ENCODE measurements at places on chromosomes 4 and X. TPM values are rescaled to one million over a fixed set of nuclear protein-coding genes. Genes with fewer than 3 reads are reported as not detected.

- DNase-seq: peak; percentile 86
- H3K36me3 ChIP-seq: no peaks in the 10 kb centered on the region
- no peaks in the 10 kb centered on the region for H3K27me3 ChIP-seq
- no peak overlapping the region for H3K4me3 ChIP-seq
- no peak overlapping the region for H3K27ac ChIP-seq
Measured at GRCh38 chr4:77450006-77450405, 155.6 kb upstream of the CXCL13 start.

DNA sequence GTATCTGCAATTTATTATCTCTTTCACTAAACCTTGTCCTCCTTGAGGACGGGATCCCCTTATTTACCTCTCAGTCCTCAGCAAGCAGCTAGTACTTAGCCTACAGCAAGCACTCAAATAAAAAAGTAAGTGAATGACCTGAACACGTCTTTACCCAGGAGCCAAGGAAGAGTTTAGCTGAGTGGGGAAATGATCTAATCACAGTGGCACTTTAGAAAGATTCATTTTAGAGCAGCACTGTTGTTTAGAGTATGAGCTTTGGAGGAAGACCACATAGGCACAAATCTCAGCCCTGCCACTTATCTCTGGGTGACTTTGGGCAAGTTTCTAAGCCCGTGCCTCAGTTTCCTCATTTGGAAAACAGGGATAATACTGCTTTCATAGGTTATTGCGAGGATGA lies 2.7 kb downstream of the FAM120C start:
- DNase-seq: no peak
- H3K4me1 ChIP-seq: no peaks in the 10 kb centered on the region

DNA sequence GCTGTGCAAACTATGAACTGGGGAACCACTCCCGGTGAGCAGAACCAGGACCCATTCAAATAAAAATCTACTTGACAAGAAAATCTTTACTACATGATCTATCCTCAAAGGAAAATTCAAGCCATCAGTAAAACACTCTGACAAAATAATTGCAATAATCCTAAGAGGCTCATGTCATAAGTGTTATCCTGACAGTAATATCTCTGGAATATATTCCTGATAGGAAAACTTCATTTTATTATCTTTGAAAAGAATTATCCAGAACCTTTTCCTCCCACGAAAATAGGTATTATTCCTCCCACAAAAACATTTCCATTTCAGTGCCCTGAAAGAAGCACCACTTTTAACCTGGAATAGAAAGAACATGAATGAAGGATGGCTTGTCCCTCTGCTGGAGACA lies 357.7 kb upstream of the PCDH7 start:
- DNase-seq: no peak
- no peaks in the 10 kb centered on the region for H3K36me3 ChIP-seq
- no peak overlapping the region for H3K27ac ChIP-seq
- H3K4me3 ChIP-seq: no peak overlapping the region
- H3K4me1 ChIP-seq: no peaks in the 10 kb centered on the region

GRCh38 chrX:37759351-37759750 lies 20.5 kb upstream of the CYBB start:
- H3K27ac ChIP-seq: no peak overlapping the region
- H3K36me3 ChIP-seq: no peaks in the 10 kb centered on the region
- no peak overlapping the region for H3K4me3 ChIP-seq
- no peak for DNase-seq
- no peaks in the 10 kb centered on the region for H3K27me3 ChIP-seq

DNA sequence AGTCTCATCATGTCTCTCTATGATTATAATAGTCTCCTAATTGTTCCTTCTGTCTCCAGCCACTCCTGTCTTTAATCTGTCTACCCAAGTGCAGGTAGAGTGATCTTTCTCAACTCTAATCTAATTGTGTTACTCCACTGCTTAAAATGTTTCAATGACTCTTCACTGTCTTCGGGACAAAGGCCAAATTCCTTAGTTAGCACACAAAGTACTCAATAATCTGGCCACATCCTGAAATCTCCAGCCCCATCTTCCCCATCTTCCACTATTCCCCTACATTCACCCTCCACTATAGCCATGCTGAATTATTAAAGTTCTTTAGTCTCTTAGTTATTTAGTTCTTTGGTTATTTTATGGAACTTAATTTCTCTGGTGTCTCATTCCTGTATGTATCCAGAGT lies 353.3 kb downstream of the OPHN1 start:
- H3K36me3 ChIP-seq: no peaks in the 10 kb centered on the region
- no peak overlapping the region for H3K4me3 ChIP-seq
- no peak overlapping the region for H3K27ac ChIP-seq
- H3K4me1 ChIP-seq: peaks cover 6% of the 10 kb centered on the region
- no peak for DNase-seq

DNA sequence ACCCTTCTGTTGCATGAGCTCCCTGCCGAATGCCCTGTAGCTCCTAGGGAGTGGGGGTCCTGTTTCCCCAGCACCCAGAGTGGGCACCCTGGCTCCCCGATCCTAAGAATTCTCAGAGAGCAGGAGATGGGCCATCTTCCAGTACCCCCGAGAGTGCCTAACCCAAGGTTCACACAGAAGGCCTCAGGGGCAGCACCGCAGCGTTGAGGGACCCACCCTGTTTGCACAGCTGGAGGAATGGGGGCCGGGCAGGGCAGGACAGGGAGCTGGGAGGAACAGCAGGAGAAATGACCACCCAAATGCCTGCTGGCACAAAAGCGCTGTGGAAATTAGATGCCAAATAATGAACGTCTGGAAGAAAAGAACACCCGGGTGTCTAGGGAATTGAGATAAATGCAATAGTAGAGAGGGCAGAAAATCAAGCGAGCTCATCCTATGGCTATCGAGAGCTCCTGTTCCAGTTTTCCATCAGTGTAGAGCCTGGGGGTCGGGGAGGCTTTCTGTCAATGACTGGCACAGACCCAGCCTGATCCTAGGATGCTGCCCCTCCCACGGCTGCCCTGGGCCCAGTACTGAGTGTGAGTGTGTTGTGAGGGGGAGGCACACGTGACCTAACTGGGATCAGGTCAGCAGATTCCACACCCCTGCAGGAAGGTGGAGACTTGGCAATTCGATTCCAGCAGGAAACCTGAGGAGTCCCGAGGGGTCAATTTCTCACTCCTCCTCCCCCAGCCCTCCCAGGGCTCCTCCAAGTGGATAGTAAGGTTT lies 25.7 kb downstream of the SEPTIN6 start:
- no peak overlapping the region for H3K4me3 ChIP-seq
- H3K4me1 ChIP-seq: peaks cover 14% of the 10 kb centered on the region
- H3K27me3 ChIP-seq: no peaks in the 10 kb centered on the region
- DNase-seq: peak; percentile 20
- H3K36me3 ChIP-seq: no peaks in the 10 kb centered on the region

DNA sequence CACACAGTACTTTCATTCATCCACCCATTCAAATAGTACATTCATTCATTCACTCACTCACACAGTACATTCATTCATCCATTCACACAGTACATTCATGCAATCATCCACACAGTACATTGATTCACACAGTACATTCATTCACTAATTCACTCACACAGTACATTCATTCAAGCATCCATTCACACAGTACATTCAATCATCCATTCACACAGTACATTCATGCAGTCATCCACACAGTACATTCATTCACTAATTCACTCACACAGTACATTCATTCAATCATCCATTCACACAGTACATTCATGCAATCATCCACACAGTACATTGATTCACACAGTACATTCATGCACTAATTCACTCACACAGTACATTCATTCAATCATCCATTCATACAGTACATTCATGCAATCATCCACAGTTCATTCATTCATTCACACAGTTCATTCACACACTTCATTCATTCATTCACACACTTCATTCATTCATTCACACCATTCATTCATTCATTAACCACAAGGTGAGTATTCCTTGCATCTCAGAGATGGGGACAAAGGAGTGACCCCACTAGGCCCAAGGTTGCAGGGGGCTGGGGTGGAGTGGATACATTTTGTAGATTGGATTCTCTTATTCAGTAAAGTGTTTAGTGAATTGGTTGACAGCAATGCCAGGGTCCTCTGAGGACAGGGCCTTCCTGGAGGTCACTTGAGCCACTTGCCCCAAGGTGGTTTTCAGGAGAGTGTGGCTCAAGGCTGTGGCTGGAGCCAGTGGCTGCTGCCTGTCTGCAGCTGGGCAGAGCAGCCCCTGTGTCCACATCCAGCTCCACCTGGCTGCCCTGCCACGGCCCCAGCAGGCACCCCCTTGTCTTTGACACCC lies 4.3 kb upstream of the SPON2 start:
- no peak for DNase-seq
- H3K27ac ChIP-seq: no peak overlapping the region
- no peaks in the 10 kb centered on the region for H3K36me3 ChIP-seq
- H3K4me3 ChIP-seq: no peak overlapping the region
- H3K27me3 ChIP-seq: no peaks in the 10 kb centered on the region

- no peaks in the 10 kb centered on the region for H3K27me3 ChIP-seq
- H3K4me1 ChIP-seq: no peaks in the 10 kb centered on the region
- no peak overlapping the region for H3K4me3 ChIP-seq
- H3K36me3 ChIP-seq: no peaks in the 10 kb centered on the region
- H3K27ac ChIP-seq: no peak overlapping the region
Measured at GRCh38 chrX:120120223-120120622, 4.5 kb upstream of the RHOXF1 start.

GRCh38 chr4:168095776-168096406 lies 3.6 kb downstream of the ANXA10 start:
- no peak for DNase-seq
- no peaks in the 10 kb centered on the region for H3K27me3 ChIP-seq
- H3K4me3 ChIP-seq: no peak overlapping the region
- no peaks in the 10 kb centered on the region for H3K36me3 ChIP-seq
- no peaks in the 10 kb centered on the region for H3K4me1 ChIP-seq

GRCh38 chrX:152528193-152528592 lies 77.1 kb upstream of the GABRA3 start:
- DNase-seq: no peak
- no peaks in the 10 kb centered on the region for H3K4me1 ChIP-seq
- no peaks in the 10 kb centered on the region for H3K27me3 ChIP-seq
- no peak overlapping the region for H3K27ac ChIP-seq
- no peaks in the 10 kb centered on the region for H3K36me3 ChIP-seq

GRCh38 chrX:139932073-139932900 lies 566 bp downstream of the ATP11C start:
- peaks cover 9% of the 10 kb centered on the region for H3K27me3 ChIP-seq
- DNase-seq: peak; percentile 47
- peak overlapping the region; percentile 93 for H3K27ac ChIP-seq
- H3K4me3 ChIP-seq: peak overlapping the region; percentile 57
- peaks cover 8% of the 10 kb centered on the region for H3K4me1 ChIP-seq

DNA sequence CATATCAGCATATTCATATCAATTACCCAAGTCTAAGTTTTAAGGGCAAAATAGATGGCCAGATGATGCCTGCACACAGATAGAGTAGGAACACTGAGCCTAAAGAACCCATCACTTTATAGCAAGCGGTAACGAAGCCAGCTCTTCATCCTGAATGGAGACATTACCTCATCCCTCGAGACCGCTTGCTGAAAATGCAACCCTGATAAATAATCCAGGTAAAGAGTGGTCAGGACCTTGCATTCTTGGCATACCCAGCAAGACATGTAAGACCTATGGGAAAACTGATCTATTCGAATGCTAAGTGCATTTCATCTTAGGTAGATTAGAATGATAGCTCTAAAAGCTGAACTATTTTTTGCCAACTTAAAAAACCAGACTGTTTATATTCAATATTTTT lies 25.3 kb downstream of the DCHS2 start:
- no peak for DNase-seq
- H3K27ac ChIP-seq: no peak overlapping the region
- no peak overlapping the region for H3K4me3 ChIP-seq
- no peaks in the 10 kb centered on the region for H3K36me3 ChIP-seq
- no peaks in the 10 kb centered on the region for H3K27me3 ChIP-seq

DNA sequence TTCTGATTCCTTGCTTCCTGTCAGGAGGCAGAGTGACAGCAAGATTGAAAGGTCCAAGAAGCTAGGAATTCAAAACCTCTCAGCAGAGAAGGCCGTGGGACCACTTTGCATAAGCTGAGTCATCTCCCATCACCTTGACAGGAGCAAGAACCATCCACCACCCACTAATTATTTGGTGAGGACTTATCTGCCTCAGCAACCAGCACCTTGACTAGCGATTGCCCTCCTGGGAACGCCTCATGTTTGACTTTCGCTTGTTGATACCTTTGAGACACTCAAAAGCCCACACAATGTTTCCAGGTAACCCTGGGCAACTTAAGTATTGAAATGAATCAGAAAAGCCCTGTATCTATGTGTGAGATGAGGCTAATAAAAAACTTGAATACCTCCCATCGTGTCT lies 233.5 kb upstream of the GYPA start:
- H3K27ac ChIP-seq: no peak overlapping the region
- no peak for DNase-seq
- H3K4me1 ChIP-seq: no peaks in the 10 kb centered on the region
- no peak overlapping the region for H3K4me3 ChIP-seq

DNA sequence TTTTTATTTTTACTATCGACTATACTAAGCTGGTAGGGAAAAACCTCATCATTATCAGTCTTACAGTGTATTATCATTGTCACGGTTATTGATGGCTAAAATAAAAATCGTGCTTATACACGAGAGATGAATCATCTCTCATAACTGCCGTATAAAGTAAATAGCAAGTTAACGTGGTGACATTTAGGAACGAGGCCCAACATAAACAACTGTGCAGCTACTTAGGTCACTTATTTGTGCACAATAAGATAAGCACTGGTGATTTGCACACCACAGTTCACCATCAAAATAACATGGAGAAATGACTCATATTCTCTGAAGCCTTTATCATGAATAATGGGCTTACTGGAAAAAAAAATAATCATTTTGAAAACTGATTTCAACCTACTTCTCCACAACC lies 482.0 kb upstream of the TENM3 start:
- no peaks in the 10 kb centered on the region for H3K36me3 ChIP-seq
- no peaks in the 10 kb centered on the region for H3K27me3 ChIP-seq

GRCh38 chr4:125705681-125706080 lies 390.9 kb downstream of the FAT4 start:
- H3K27ac ChIP-seq: no peak overlapping the region
- H3K27me3 ChIP-seq: no peaks in the 10 kb centered on the region
- H3K4me3 ChIP-seq: no peak overlapping the region
- H3K4me1 ChIP-seq: no peaks in the 10 kb centered on the region

The MAGEB17 gene
- not detected for total RNA-seq

The ARSJ gene
- 20.6 TPM for total RNA-seq

The FHDC1 gene
- total RNA-seq: 27.2 TPM

The ANKRD17 gene
- 44.9 TPM for total RNA-seq

The IBSP gene
- 0.37 TPM for total RNA-seq

The ATXN3L gene
- total RNA-seq: not detected
